ENCODE measurements at places on chromosomes 3 and 15.

DNA sequence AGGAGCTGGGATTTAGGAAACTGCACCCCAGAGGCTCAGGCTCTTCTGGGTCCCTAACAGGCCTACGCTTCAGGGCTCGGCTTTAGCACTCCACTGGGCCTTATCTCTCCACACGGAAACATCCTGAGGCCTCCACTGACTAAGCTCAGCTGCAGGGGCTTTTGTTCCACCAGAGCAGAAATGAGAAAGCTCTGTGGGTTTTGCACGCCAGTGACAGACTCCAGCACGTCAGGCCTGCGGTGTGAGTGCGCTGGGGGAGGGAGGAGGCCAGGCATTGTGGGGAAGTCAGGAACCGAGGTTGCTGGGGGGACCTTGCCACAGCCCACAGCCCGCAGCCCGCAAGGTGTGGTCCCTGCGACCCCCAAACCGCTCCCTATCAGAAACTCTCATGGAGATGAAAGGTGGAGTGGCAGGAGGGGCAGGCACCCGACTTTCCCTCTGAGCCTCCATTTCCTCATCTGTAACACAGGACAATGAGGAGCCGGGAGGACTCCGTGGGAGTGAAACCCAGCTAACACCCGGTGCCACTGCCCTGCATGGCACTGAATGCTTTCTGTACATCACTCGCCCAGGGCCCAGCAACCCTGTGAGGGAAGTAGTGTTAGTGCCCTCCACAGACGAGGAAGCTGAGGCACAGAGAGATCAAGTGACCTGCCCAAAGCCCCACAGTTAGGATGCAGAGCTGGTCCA is 106.5 kb downstream of the TPRA1 start:
- peaks cover 24% of the 10 kb centered on the region for H3K27me3 ChIP-seq
- DNase-seq, result no peak
- H3K4me3 ChIP-seq, result no peak overlapping the region
- 0 out of 2 replicates have a peak, but pooled peaks cover 4% of the 10 kb centered on the region for H3K4me1 ChIP-seq

DNA sequence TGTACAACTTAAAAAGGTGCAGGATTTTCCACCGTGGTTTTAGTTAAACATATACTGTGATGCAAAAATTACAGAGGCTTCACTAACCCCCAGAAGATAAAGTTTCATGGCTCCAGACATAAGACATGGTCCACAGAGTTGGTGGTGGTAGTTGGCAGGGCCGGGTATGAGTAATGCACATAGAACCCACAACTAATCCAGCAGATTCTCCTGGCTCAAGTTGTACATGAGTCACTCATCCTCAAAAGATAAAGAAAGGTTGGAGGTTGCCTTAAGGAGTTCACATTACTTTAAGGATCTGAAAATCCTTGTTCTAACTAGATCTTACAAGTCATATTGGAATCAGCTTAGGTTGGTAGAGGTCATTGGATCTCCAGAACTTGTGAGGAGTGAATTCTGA is 98.3 kb upstream of the ZBTB20 start:
- peak overlapping the region; percentile 34 for H3K27ac ChIP-seq
- peak; percentile 95 for DNase-seq
- H3K36me3 ChIP-seq, result no peaks in the 10 kb centered on the region
- H3K4me3 ChIP-seq, result no peak overlapping the region
- no peaks in the 10 kb centered on the region for H3K27me3 ChIP-seq

GRCh38 chr15:94921936-94922335 is 690.6 kb downstream of the MCTP2 start:
- no peak overlapping the region for H3K27ac ChIP-seq
- no peak for DNase-seq
- H3K4me3 ChIP-seq, result no peak overlapping the region

DNA sequence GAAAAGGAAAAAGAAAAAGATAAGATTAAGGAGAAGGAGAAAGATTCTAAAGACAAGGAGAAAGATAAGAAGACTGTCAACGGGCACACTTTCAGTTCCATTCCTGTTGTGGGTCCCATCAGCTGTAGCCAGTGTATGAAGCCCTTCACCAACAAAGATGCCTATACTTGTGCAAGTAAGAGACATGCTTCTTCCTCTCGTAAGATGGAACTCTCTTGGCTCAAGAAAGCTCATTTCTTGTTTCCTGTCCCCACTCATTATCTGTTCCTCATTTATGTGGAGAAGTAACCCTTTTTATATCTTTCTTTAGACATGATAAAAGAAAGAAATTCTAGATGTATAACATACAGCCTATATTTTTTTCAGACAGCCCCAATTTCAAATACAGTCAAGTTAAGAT is 101.4 kb downstream of the KLHL25 start:
- H3K4me1 ChIP-seq, result peaks cover 20% of the 10 kb centered on the region
- no peak for DNase-seq
- no peak overlapping the region for H3K27ac ChIP-seq
- H3K27me3 ChIP-seq, result no peaks in the 10 kb centered on the region
- no peak overlapping the region for H3K4me3 ChIP-seq
- peaks cover 29% of the 10 kb centered on the region for H3K36me3 ChIP-seq

- no peaks in the 10 kb centered on the region for H3K27me3 ChIP-seq
- no peaks in the 10 kb centered on the region for H3K36me3 ChIP-seq
- H3K27ac ChIP-seq, result no peak overlapping the region
- H3K4me1 ChIP-seq, result no peaks in the 10 kb centered on the region
These were observed 140.5 kb upstream of the ADAMTS9 start for GRCh38 chr3:64828276-64828675.

- no peak overlapping the region for H3K27ac ChIP-seq
- no peaks in the 10 kb centered on the region for H3K36me3 ChIP-seq
- no peak overlapping the region for H3K4me3 ChIP-seq
- DNase-seq, result no peak
These were observed 1.4 kb upstream of the APPL1 start for GRCh38 chr3:57226176-57226575.

DNA sequence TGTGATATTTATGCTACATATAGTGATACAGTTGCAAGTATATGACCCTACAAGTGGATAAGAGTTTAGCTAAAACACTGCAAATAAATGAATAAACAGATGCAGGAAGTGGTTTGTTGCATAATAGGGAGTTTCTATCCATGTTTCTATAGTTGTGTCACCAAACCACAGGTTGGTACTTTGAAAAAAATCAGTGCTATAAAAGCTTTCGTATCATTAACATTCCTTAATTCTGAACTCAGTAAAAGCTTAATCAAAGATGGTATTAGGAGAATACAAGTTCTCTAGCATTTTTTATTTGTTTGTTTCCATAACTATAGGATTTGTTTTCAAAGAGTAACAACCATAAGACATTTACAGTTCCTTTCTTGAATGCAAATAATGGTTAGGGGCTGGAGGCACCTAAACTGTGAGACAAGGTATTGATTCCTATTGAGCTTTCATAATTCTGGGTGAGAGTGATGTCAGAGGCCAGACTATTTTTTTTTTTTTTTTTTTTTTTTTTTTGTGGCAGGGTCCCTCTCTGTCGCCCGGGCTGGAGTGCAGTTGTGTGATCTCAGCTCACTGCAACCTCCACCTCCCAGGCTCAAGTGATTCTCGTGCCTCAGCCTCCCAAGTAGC is 29.6 kb downstream of the CPOX start:
- no peak overlapping the region for H3K27ac ChIP-seq
- DNase-seq, result peak; percentile 77
- no peaks in the 10 kb centered on the region for H3K36me3 ChIP-seq
- H3K4me1 ChIP-seq, result peaks cover 25% of the 10 kb centered on the region
- H3K27me3 ChIP-seq, result no peaks in the 10 kb centered on the region

DNA sequence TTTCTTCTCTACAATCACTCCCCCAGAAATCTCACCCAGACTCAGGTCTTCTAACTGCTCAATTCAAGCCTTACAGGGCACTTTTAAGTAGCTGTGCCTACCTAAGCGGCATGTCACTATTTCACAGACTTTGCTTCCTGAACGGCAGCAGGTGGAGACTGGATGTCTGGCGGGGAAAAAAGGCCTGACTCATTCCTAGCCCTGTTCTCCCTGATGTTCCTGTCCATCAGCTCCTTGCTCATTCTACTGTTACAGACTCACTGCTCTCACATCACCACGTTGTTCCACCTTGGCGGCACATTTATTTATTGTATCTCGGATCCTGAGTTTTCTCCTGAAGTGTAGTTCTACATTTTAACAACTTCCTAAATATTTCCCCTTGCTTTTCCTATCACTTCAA is 52.6 kb upstream of the ATP11B start:
- no peak for DNase-seq
- H3K27ac ChIP-seq, result no peak overlapping the region
- no peaks in the 10 kb centered on the region for H3K27me3 ChIP-seq
- no peak overlapping the region for H3K4me3 ChIP-seq

All from GM23248 (cell line).